ENCODE measurements at places on chromosomes 16 and 17.

GRCh38 chr16:81518439-81518757, 73.8 kb downstream of the CMIP start:
- H3K27me3 ChIP-seq, result no peaks in the 10 kb centered on the region
- H3K36me3 ChIP-seq, result peaks cover 13% of the 10 kb centered on the region
- H3K27ac ChIP-seq, result no peak overlapping the region
- DNase-seq, result no peak
- peaks cover 24% of the 10 kb centered on the region for H3K4me1 ChIP-seq

GRCh38 chr16:81571175-81571574, 126.6 kb downstream of the CMIP start:
- H3K27ac ChIP-seq, result no peak overlapping the region
- H3K4me3 ChIP-seq, result no peak overlapping the region
- DNase-seq, result no peak
- no peaks in the 10 kb centered on the region for H3K36me3 ChIP-seq
- H3K27me3 ChIP-seq, result peaks cover 3% of the 10 kb centered on the region
- H3K4me1 ChIP-seq, result peaks cover 32% of the 10 kb centered on the region

DNA sequence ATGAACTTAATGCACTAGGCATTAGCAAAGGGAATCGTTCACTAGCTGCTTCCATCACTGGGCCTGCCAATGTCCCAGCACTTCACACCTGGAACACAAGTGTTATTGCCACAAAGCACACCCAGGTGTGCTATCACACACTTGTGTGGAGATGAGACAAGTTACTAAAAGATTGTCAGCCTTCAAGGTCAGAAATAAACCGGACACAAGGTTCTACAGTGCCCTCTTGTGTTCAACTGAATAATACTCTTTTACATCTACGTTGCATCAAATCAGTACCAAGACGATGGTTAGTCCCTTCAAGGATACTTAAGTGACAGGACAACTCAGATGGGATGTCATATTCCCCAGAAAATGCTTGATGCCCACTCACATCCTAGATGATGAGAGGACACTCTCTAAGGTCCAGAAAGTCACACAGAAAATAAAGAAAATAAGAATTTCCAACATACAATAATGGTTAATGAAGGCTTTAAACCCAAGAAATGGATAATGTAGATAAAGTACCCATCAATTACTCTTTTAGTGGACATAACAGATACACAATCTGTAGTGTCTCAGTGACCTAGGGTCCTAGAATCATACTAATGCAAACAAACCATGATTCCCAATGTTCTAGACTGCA, 16.4 kb upstream of the GLG1 start:
- H3K27me3 ChIP-seq, result peaks cover 3% of the 10 kb centered on the region
- peaks cover 62% of the 10 kb centered on the region for H3K36me3 ChIP-seq
- no peak overlapping the region for H3K27ac ChIP-seq
- H3K4me3 ChIP-seq, result no peak overlapping the region

- peak overlapping the region; percentile 98 for H3K27ac ChIP-seq
- peak overlapping the region; percentile 57 for H3K4me3 ChIP-seq
- H3K36me3 ChIP-seq, result peaks cover 39% of the 10 kb centered on the region
- peaks cover 62% of the 10 kb centered on the region for H3K4me1 ChIP-seq
Observed at GRCh38 chr17:41773190-41773588, 13.3 kb downstream of the JUP start.

- H3K4me3 ChIP-seq, result no peak overlapping the region
- no peak for DNase-seq
- no peaks in the 10 kb centered on the region for H3K27me3 ChIP-seq
- H3K36me3 ChIP-seq, result peaks cover 5% of the 10 kb centered on the region
- no peak overlapping the region for H3K27ac ChIP-seq
Observed at GRCh38 chr16:35753559-35754390, 2294.4 kb downstream of the TP53TG3F start.

DNA sequence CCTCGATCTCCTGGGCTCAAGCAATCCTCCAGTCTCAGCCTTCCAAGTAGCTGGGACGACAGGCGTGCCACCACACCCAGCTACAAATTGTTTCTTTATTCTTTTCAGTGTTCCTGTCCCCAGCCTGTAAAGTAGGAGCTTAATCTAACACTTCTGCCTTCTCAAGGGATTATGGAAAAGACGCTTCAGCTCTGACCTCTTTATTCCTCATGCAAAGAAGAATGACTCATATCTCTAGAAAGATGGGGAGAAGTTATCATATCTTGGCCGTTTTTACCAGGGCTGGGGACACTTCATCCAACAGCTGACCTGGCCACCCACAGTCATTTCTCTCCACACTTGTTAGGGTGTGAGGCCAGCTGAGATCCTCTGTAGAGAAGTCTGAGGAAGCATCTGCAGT, 172.6 kb downstream of the HAPSTR1 start:
- no peak overlapping the region for H3K4me3 ChIP-seq
- peaks cover 13% of the 10 kb centered on the region for H3K27me3 ChIP-seq
- peaks cover 8% of the 10 kb centered on the region for H3K36me3 ChIP-seq
- peaks cover 17% of the 10 kb centered on the region for H3K4me1 ChIP-seq

GRCh38 chr16:67199808-67200198, 872 bp downstream of the ELMO3 start:
- H3K27me3 ChIP-seq, result peaks cover 16% of the 10 kb centered on the region
- no peak overlapping the region for H3K27ac ChIP-seq
- peaks cover 28% of the 10 kb centered on the region for H3K36me3 ChIP-seq
- H3K4me1 ChIP-seq, result peaks cover 8% of the 10 kb centered on the region

DNA sequence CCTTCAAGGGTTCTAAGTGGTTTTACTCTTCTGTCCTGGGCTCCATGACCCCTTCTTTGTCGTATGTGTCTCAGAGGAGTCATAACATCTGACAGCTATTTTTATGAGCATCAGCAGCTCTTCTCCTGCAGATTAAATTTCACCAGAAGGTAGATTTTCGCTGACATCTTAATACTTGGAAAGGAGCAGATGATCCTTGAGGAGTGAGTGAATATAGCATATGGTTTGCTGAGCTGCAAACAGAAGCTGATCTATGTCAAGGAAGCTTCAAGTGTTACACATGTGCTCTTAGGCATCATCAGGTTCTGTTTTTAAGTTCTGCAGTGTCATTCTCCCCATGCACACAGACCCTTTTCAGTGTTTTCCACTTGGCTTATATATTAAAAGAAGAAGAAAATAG, 49.2 kb upstream of the MYH2 start:
- H3K36me3 ChIP-seq, result no peaks in the 10 kb centered on the region
- no peak overlapping the region for H3K4me3 ChIP-seq
- H3K27ac ChIP-seq, result no peak overlapping the region
- DNase-seq, result no peak
- H3K4me1 ChIP-seq, result peaks cover 5% of the 10 kb centered on the region

GRCh38 chr16:59697761-59698160, 963.6 kb upstream of the GOT2 start:
- no peaks in the 10 kb centered on the region for H3K27me3 ChIP-seq
- H3K36me3 ChIP-seq, result no peaks in the 10 kb centered on the region
- no peak for DNase-seq
- no peaks in the 10 kb centered on the region for H3K4me1 ChIP-seq

DNA sequence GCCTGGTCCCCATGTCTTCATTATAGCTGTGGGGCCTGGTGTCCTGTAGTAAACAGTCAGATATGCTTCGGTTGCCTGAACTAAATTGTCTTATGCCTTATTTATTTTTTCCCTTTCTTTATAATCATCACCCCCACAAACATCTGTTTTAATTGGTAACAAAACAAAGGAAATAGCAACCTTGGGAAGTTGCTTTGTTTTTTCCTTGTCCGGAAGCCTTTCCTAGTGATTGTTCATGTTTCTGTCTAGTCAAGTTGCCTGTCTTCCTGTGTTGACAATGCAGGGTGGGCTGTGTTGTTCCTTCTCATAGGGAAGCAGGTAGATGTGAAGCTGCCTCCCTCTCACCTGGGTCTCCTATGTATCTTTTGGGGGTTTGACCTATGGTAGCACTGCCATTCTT, 16.7 kb downstream of the PGS1 start:
- H3K27ac ChIP-seq, result peak overlapping the region; percentile 62
- no peak overlapping the region for H3K4me3 ChIP-seq
- peaks cover 48% of the 10 kb centered on the region for H3K36me3 ChIP-seq
- DNase-seq, result no peak

DNA sequence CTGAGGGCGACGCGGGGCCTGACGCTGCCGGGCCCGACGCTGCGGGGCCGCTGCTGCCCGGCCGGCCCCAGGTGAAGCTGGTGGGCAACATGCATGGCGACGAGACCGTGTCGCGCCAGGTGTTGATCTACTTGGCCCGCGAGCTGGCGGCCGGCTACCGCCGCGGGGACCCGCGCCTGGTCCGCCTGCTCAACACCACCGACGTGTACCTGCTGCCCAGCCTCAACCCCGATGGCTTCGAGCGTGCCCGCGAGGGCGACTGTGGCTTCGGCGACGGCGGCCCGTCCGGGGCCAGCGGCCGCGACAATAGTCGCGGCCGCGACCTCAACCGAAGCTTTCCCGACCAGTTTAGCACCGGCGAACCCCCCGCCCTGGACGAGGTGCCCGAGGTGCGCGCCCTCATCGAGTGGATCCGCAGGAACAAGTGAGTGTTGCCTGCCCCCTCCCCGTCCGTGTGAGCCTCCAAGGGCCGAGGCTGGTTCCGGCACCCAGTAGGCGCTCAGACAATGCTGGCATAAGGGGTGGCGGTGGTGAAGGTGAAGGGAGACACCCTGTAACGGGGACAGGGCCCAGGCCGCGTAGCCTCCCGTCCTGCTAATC, 676 bp downstream of the CPD start:
- H3K27ac ChIP-seq, result no peak overlapping the region
- peak overlapping the region; percentile 88 for H3K4me3 ChIP-seq

DNA sequence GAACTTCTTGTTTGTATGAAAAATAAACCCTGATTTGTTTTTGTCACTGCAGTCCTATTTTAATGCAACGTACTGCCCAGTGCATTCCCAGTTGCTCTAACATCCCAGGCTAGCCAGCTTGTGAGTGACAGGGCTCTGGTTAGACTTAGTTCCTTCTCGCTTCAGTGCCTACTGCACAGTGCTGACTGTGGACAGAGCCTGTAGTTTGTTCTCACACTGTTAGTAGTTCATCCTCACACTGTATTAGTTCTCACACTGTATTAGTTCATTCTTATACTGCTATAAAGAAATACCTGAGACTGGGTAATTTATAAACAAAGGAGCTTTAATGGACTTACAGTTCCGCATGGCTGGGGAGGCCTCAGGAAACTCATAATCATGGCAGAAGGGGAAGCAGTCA, 116.6 kb upstream of the SALL1 start:
- H3K27me3 ChIP-seq, result no peaks in the 10 kb centered on the region
- H3K4me3 ChIP-seq, result no peak overlapping the region
- no peak for DNase-seq
- peaks cover 52% of the 10 kb centered on the region for H3K36me3 ChIP-seq
- H3K27ac ChIP-seq, result peak overlapping the region; percentile 93

GRCh38 chr17:80105762-80106161, 4.4 kb downstream of the GAA start:
- peaks cover 47% of the 10 kb centered on the region for H3K4me1 ChIP-seq
- no peak overlapping the region for H3K4me3 ChIP-seq
- DNase-seq, result no peak
- no peak overlapping the region for H3K27ac ChIP-seq
- H3K36me3 ChIP-seq, result no peaks in the 10 kb centered on the region

DNA sequence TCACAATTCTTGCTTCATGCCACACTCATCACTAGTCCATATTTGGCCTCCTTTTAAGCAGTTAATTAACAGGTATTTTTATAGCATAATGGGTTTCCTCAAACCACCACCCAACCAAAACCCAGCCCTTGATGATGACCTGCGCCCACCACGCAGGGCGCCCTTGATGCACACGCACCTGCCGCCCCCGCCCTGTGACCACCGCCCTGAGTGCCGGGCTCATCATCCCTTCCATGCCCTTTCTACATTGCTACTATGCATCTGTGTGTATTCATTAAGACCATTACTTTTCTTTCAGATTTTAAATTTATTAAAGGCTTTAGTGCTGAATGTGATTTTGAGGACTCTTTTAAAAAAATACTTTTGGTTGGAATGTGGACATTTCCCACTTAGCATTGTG, 204.8 kb upstream of the CHMP6 start:
- H3K4me1 ChIP-seq, result peaks cover 62% of the 10 kb centered on the region
- H3K4me3 ChIP-seq, result no peak overlapping the region
- H3K27me3 ChIP-seq, result peaks cover 4% of the 10 kb centered on the region
- peaks cover 17% of the 10 kb centered on the region for H3K36me3 ChIP-seq

DNA sequence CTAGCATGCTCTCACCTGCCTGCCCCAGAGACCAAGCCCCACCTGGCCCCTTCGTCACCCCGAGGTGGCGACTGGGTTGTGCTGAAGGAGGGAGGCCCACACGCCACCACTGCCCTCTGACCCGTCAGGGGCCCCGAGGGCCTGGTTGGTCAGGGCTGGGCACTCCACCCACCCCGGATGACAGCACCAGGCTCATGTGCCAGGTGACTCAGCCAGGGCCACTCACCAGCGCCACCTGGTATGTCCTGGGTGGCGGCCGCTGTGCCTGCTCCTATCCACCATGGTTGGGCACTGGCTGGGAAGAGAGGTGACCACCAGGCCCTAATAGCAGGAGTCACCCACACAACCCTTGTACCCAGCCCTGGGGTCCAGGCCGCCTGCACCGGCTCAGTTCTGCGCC, 68.9 kb downstream of the JPH3 start:
- no peak for DNase-seq
- no peaks in the 10 kb centered on the region for H3K36me3 ChIP-seq
- no peak overlapping the region for H3K27ac ChIP-seq
- peaks cover 3% of the 10 kb centered on the region for H3K27me3 ChIP-seq

DNA sequence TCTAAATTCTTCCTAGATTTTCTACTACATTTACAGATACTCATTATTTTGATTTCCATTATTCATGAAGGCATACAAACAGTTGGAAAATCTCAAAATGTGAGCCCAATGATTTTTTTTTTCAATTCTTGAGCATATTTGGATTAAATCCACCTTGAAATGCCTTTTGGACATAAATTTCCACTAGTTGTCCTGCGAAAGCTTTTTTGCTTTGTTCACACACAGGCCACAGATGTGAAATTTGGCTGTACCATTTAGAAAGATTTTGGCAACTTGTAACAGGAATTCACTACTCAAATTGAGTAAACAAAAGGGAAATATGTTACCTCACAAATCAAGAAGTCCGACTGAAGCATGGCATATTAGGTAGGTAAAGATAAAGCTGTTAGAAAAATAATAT, 1631.0 kb downstream of the CDH8 start:
- H3K4me1 ChIP-seq, result no peaks in the 10 kb centered on the region
- H3K4me3 ChIP-seq, result no peak overlapping the region
- H3K27ac ChIP-seq, result no peak overlapping the region
- H3K27me3 ChIP-seq, result no peaks in the 10 kb centered on the region

GRCh38 chr16:2090777-2091546, 43.2 kb downstream of the TSC2 start:
- H3K27ac ChIP-seq, result no peak overlapping the region
- H3K4me3 ChIP-seq, result no peak overlapping the region
- peaks cover 10% of the 10 kb centered on the region for H3K4me1 ChIP-seq
- H3K36me3 ChIP-seq, result peaks cover 12% of the 10 kb centered on the region
- peak; percentile 96 for DNase-seq

- H3K4me1 ChIP-seq, result peaks cover 4% of the 10 kb centered on the region
- no peaks in the 10 kb centered on the region for H3K36me3 ChIP-seq
- no peak overlapping the region for H3K27ac ChIP-seq
- peaks cover 48% of the 10 kb centered on the region for H3K27me3 ChIP-seq
- no peak for DNase-seq
- H3K4me3 ChIP-seq, result no peak overlapping the region
Observed at GRCh38 chr17:58191241-58191896, 1.2 kb upstream of the EPX start.
